ENCODE measurements at places on chromosomes 2 and 18.

DNA sequence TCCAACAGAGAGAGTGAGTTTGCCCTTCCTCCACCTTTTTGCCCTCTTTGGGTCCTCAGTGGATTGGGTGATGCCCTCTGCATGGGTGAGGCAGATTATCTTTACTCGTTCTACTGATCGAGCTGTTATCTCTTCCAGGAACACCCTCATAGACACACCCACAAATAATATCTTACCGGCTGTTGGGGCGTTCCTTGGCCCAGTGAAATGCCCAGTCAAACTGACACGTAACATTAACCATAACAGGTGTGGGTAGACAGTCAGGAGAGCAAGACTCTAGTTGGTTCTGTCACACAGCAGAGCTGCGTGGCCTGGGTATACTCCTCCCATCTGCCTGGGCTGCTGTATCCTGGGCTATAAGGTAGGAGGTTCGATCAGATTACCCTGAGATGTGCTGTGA, 144.1 kb downstream of the AGAP1 start:
- no peak for DNase-seq

DNA sequence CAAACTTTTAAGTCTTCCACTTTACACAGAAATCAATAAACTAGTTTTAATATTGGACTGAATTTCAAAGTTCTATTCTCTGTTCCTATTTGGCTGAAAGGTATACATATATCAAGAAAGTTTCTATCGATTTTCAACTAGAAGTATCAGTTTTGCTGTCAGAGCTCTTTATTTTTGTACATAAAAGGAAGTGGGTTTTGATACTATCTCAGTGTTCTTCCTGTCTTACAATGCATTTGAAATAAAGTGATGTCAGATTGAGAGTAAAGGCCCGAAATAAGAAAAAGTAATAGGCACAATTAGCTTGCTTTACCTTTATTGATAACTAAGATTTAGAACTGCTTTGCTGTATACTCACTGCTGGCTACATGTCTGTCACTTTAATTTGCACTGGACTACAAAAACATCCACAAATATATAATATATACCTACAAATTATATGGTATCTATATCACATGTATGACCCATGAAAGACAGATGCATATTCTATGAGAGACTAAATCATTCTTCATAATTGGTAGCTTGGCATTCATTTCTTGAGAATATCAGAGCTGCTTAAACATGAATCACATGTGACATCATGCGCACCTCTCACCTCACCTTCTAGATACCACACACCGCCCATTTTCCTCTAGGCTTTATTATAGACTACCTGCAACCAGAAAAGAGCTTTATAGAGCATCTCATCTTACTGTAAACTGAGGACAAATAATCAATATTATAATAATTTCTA, 83.6 kb downstream of the ASXL2 start:
- DNase-seq = no peak

DNA sequence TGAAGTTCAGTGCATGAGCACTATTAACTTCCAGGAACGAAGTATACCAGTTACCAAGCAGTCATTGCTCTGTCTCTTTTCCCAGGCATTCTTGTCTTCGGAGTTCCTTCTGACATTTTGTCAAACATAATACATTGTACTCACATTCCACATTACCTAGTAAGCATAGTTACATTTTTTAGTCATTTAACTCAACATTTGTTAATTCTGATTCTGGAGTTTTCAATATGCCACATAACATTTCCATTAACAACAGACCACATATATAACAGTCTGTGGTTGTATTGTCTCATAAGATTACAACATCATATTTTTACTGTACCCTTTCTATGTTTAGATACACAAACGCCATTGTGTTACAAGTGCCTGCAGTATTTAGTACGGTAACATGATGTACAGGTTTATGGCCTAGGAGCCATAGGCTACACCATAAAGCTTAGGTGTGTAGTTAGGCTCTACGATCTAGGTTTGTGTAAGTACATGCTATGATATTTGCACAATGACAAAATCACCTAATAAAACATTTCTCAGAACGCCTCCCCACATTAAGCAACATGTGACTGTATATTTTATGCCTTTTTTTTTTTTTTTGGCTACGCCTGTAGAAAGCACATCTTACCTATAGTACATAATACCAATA, 187.1 kb downstream of the DYM start:
- no peak for DNase-seq

- no peak for DNase-seq
Measured at GRCh38 chr2:135898234-135898786, 22.1 kb upstream of the MCM6 start.

- DNase-seq = no peak
Measured at GRCh38 chr2:44335806-44336538, 25.3 kb downstream of the PREPL start.

GRCh38 chr2:233833345-233833744, 21.0 kb downstream of the HJURP start:
- no peak for DNase-seq

DNA sequence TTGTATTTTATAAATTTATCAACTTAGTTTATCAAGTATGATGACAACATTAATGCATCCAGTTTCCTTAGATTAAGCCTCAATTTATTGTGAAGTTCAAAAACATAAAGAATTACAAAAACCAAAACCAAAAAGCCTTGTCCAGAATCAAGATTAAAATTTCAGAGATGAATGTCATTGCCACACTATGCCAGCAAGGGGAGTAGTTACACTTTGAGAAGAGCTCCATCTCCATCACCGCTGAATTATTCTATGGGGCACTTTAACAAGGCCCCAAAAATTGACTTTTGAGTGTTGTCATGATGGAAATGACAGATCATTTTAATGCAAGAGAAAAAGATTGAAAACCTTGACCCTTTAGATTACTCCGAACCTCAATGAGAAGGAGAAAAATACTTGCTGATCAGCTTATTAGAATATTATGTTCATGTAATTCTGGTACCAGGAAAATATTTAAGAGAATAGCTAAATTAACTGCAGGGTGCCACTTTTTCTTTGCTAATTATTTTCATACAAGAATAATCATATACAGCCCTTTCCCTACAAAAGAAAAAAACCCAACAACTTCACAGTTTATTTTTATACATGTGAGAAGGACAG, 152.5 kb upstream of the AQP4 start:
- DNase-seq = peak; percentile 40

DNA sequence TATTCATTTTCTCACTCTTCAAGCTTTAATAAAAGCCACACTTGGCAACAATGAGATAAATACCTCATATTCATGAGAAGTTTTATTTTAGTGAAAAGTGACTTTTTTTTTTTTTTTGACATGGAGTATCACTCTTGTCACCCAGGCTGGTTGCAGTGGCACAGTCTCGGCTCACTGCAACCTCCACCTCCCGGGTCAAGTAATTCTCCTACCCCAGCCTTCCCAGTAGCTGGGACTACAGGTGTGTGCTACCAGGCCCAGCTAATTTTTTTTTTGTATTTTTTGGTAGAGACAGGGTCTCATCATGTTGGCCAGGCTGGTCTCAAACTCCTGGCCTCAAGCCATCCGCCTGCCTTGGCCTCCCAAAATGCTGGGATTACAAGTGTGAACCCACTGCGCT, 47.0 kb downstream of the FRZB start:
- no peak for DNase-seq

GRCh38 chr18:54086046-54086802, 138.2 kb downstream of the MBD2 start:
- DNase-seq = no peak

DNA sequence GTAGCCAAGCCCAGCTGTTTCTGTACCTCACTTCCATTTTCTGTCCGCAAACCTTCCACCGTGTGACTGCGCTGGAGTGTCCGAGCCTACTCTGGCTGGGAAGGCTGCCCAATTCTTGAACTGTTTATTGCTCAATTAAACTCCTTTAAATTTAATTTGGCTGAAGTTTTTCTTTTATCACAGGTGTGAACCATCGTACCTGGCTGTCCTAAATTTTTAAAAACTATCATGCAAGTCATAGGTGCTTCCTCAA, 6.2 kb upstream of the RNU2-63P start:
- no peak for DNase-seq

DNA sequence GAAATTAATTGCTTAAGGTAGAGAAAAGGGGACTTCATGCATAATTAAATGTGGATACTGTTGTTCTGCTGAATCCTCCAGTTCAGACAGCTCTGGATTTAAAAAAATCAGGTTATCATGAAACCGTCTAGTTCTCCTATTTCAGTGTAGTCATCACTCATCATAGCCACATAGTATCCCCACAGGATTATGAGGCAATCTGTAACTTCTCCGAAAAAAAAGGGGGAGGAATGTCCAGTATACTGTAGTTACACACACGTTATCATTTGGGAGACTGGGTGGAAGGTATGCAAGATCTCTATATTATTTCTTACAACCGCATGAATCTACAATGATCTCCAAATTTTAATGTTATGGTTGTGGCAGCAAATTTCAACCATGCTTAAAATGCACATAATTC, 114.0 kb downstream of the HIBCH start:
- no peak for DNase-seq

- no peak for DNase-seq
Measured at GRCh38 chr18:55236150-55236931, 277.1 kb upstream of the CCDC68 start.

- no peak for DNase-seq
Measured at GRCh38 chr2:127664065-127664894, 11.1 kb downstream of the LIMS2 start.

DNA sequence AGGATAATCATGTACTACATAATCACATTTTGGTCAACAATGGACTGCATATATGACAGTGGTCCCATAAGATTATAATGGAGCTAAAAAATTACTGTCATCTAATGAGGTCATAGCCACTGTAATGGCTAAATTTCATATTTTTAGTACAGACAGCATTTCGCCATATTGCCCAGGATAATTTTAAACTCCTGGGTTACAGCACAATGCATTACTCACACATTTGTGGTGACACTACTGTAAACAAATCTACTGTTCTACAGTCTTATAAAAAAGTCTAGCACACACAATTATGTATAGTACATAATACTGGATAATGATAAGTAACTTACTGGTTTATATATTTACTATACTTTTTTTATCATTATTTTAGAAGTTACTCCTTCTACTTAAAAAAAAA, 12.8 kb downstream of the EIF2AK2 start:
- no peak for DNase-seq

DNA sequence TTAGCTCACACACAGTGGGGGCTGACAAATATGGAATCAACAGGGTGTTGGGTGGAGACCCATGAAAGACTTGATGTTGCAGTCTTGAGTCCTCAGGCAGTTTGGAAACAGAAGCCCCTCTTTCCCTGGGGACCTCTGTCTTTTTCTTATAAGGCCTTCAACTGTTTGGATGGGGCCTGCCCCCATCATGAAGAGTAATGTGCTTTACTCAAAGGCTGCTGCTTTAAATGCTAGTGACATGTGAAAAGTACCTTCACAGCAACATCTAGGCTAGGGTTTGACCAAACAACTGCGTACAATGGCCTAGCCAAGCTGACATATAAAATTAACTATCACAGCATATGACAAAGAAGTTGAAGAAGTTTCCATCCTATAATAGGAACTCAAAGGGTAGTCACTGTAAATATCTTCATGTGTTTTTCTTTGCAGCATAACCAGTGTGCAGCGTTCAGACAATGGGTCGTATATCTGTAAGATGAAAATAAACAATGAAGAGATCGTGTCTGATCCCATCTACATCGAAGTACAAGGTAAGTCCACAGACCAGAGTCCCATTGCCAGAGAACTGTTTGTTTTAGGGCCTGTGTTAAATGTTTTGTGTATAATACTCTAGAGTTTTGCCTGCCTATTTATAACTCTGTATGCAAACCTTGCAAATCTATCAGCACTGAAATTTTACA, 46.3 kb downstream of the MERTK start:
- no peak for DNase-seq

DNA sequence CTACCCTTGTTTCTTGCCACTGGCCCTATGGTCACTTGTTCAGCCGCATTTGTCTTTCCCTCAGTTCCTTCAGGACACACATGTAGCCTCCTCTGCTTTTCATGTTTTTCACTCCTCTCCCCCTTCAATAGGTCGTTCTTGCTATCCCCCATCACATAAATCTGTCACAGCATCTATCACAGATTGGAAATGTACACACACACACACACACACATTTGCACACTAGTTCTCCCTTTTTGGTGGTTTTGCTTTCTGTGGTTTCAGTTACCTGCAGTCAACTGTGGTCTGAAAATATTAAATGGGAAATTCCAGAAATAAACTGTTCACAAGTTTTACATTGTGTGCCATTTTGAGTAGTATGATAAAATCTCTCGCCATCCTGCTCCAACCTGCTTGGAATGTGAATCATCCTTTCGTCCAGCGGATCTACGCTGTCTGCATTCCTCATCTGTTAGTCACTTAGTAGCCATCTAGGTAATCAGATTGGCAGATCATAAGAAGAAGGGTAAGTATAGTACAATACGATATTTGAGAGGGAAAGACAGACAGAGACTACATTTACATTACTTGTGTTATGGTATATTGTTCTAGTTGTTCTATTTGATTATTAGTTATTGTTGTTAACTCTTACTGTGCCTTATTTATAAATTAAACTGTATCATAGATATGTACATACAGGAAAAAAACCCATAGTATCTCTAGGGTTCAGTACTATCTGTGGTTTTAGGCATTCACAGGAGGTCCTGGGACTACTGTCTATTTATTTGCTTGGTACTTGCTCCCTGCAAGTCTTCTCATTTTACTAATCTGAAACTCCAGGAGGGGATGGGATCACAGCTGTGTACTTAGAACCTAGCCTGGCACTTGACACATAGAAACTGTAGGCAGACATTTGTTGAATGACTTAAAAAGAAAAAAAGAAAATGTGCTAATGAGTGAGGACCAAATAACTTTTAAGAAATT, 86.1 kb upstream of the PNPT1 start:
- DNase-seq = no peak

- no peak for DNase-seq
Measured at GRCh38 chr2:145572238-145572637, 1052.3 kb upstream of the ZEB2 start.

DNA sequence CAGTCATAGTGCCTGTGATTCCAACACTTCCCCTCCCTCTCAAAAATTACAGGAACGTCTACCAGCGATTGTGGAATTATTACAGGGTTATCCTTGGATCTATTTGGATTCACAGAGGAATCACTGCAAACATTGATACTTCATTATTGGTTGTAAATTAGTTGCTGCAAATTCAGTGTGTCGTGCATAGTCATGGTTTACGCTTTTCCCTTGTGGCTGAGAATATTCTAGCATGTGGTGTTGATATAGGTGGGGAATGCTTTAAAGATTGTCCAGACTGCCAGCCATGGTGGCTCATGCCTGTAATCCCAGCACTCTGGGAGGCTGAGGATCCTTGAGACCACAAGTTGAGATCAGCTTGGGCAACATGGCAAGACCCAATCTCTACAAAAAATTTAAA, 48.7 kb upstream of the PDK1 start:
- DNase-seq = no peak

Measured in COR-L47 (cell line).